ENCODE measurements at places on chromosomes 3 and 15.

DNA sequence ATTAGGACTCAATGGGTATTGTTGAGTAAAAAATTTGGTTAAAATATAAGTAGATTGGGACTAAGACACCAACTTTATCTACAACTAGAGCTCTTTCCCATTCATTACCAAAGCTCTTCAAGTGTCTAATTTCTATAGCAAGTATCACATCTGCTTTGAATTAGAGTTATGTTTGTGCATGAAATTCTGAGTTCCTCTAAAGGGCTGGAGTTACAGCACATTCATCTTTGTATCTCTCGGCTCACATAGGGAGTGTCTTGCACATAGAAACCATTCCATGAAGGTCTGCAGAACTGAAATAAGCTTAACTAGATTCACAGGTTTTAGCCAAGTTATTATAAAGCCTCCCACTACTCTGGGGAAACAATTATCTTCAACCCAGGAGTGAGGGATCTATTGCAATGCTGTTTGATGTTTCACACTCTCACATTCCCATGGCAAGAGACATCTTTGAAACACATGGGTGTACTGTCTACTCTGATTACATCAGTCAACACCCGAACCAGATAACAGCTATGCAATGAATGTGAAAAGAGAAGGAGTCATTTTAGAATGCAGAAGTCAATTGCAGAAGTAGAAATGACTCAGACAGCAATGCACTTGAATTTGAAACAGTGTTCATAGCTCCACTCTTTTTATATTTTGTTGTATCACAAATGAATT lies 93.1 kb upstream of the KBTBD8 start:
- no peak for DNase-seq

GRCh38 chr15:99015698-99016568 lies 8.3 kb upstream of the PGPEP1L start:
- no peak for DNase-seq

- DNase-seq = peak; percentile 49
These were observed 775 bp upstream of the CCDC39 start for GRCh38 chr3:180680097-180680430.

- no peak for DNase-seq
These were observed 136.1 kb upstream of the SGO1 start for GRCh38 chr3:20322085-20322484.

DNA sequence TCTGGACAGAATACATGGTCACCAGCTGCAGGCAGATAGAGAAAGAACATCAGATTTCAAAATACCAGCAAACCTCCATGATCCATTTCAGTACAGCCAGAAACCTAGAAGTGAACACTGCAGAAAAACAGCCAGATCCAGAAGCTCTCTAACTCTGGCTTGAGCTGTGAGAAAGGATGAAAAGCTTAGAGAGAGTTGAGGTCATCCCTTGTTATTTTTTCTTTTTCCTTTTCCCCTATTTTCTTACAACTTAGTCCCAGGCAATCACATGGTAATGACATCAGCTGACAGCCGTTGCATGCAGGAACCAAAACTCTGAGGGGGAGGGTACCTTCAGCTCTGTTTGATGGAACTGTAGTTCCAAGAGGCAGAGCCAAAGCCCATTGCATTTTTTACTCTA lies 113.2 kb downstream of the TCF12 start:
- DNase-seq = peak; percentile 58

DNA sequence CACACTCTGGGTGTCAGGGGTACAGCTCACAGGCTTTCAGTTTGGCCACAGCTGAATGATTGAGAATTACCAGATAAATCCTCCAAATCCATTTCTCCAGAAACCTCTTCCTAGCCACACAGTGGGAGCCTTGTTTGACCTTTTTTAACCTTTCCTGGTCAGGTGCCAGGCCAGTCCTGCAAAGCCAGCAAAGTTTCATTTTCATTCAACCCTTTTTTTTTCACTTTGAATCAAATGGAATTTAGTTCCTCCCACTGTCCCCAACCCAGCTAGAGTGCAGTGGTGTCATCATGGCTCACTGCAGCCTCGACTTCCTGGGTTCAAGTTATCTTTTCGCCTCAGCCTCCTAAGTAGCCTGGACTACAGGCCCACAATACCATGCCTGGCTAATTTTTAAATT lies 67.8 kb downstream of the NSUN3 start:
- no peak for DNase-seq

- no peak for DNase-seq
These were observed 1.4 kb upstream of the COL8A1 start for GRCh38 chr3:99637016-99637367.

DNA sequence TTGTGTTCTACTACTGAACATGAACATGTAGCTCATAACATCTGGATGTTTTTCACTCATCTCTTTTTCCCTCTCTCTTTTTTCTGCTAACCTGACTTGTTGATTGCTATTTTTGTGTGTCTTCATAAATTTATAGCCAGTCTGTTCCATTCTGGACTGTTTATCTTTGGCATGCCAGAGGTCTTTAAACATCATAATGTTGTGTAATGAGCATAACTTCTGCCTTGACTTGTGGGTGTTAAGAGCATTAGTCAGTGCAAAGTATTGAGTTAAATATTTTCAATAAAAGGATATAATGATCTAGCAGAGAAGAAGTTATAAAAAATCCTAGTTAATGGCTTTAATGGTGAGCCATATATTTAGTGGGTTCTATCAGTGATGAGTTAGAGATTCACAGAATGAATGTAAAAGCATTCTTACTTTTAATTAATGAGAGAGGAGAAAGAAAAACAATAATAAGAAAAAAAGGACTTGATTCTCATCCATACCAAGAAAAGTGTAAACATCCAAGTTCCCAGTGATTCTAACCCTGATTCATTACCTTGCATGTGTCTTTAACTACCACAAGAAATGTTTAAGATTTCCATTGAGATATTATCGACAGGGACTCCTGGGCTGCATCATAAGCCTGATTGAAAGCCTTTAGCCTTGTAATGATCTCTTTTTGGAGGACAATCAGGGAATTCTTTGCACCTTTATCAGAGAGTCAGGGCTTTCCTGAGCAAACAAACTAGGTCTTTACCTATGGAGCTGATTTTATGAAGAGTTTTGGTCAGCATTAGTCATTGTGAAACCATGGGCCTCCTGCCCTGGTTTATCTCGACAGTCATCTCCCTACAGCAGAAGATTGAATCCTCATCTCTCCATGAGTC lies 22.9 kb downstream of the MITF start:
- no peak for DNase-seq

DNA sequence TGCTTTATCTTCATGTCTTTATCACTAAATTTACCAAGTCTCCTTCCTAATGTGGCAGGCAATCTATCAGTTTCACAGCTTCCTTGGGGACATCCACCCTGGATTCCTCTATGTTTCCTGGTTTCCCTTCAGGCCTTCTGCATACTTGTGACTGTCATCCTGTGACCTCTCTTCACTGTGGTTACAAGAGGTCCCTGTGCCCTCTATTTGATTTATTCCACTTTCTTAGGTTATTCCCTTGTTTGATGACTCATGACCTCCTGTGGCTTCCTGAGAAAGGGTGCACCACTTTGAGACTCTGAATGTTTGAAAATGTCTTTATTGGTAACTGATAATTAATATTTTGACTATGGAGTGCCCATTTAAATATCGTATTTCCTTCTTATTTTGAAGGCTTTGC lies 60.5 kb upstream of the KY start:
- peak; percentile 25 for DNase-seq

- DNase-seq = peak; percentile 82
These were observed 81.6 kb downstream of the HERC1 start for GRCh38 chr15:63752075-63752684.

GRCh38 chr3:168051070-168051469 lies 44.7 kb downstream of the GOLIM4 start:
- DNase-seq = no peak

DNA sequence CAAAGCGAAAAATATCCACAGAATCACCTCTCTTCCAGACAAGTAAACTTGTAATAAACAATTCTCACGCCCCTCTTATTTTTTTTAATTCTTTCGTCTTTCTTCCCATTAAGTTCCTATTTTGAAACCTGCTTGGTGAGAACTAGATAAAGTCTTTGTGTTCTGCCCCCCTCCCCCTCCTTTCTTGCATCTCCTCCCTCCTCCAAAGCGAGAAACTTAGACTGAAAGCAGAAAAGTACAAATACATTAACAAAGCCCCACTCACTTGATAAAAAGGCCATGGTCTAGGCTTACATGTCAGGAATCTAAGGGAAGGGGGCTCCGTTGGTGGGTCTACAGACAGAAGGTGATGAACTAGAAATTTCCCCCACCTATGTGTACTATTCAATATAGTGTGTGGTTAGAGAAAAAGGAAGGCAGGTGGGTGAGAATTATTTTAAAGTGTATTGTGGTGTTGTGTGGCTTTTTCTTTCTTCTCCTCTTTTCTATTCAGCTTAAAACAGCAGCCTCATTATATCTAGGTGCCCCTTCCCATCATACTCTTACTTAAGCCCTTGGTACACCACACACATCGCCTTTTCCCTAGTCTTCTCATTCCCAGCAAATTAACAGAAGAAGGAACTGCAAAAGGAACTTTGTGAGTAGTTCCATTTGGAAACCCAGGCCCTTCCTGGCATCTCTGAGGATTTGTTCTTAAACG lies 215.3 kb downstream of the MEIS2 start:
- DNase-seq = no peak

DNA sequence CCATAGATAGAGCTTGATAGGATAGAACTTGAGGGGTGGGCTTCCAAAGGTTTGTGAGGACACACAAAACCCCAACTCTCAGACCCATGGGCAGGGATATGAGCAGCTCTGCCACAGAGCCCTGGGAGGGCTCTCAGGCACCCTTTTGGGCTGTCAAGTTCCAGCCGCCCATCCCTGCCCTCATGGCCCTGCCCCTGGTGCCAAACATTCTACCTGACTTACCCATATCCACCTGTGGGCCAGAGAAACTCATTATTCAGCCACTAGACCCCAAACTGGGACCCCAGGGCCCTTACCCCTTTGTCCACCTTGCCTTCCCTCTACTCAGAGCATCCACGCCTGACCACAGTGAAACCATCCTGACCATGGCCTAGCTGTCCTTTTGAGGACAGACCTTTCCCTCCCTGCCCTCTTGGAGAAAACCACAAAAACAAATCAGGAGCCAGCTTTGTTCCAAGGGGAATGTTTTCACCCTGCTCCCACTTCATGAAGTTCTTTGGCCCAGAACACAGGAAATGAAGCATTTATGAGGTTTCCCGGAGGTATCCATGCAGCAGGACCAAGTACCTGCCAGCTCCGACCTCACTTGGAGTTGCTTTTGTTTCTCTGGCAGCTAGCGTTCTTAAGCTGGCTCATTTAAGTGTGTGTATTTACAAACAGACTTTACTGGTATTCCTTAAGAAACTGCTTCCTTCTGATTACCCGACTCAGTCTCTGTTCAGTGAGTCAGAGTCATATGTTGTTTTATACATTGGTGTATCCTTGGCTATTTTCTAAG lies 34.2 kb upstream of the GALNT15 start:
- no peak for DNase-seq

DNA sequence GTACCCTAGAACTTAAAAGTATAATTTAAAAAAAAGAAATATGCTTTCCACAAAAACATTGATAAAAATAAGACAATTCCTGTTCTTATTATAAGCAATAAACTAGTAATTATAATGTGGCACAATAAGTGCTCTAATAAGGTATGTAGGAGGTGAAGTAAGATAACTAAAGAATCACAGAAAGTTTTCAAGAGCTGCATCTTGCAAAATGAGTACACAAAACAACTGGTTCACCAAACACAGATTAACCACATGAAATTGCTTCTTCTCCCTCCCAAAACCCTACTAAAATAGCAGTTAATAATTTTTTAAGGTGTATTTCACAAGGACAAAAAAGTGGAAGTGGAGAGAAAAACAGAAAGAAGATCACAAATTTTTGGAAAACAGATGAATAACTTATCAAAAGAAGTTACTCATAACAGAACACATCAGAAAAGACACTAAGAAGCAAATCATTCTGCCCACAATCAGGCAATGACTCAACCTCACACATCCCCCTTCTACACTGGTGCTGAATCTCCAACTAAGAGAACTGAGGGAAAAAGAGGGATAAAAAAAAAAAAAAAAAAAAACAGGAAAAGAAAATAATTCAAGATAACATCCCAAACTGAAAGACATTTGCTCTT lies 64.2 kb downstream of the TBC1D5 start:
- DNase-seq = peak; percentile 26

DNA sequence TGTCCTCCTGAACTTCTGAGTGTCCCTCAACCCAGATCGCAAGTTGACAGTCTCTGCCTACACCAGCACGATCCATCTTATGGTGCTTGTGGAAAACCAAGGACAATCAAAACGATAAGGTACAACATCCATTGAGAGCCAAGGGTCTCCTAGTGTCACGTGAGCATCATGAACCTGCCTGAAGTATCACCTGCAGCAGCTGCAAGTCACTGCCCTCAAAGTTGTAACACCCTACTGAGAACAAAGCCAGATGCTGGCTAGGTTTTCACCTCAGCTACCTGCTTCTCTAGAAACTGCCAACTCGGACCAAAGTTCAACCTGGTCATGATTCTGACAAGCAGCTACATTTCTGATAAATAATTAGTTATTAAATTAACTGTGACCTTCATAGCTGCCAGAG lies 17.5 kb downstream of the C2CD4B start:
- DNase-seq = no peak

GRCh38 chr3:191915712-191916111 lies 454.7 kb downstream of the PYDC2 start:
- no peak for DNase-seq

DNA sequence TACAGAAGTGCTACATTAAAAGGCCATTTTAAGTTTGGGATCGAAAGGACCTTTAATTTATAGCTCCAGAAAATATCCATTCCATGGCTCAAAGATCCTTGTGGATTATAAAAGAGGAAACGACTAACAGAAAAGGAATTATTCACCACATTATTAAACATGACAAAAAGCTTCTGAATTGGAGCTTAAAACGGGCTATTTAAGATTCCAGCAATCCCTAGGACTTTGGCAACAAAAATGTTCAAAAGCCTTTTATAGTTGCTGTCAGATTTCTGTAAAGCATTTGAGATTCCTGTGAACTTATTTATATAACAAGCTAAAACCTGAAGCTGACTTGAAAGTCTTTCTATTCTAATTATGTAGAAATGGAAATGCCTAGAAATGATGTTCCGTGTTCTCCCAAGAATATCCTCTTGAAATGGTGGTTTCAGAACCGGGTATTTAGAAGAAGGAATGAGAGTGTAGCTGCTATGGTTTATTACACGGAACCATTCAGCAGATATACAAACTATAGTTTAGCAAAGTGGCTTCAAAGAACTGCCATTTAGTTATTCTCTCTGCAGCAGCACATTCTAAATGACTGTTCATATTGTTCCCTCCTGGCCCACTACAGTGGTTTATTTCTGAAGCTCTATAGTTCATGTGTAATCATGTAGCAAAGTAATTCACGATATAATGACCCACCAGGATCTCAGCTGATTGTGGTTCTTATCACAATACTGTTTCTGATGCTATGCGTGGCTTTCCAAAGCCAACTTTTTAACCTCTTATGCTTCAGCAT lies 961.7 kb downstream of the FHIT start:
- DNase-seq = no peak

GRCh38 chr3:21434310-21434709 lies 316.7 kb downstream of the ZNF385D start:
- DNase-seq = no peak

GRCh38 chr3:184679056-184679816 lies 32.6 kb downstream of the MAGEF1 start:
- DNase-seq = no peak

- peak; percentile 36 for DNase-seq
These were observed 102.8 kb downstream of the KCNH8 start for GRCh38 chr3:19250959-19251610.

All from SK-MEL-5 (cell line).